Activated CD8-positive, alpha-beta T cell treated with anti-CD3 and anti-CD28 coated beads, Interleukin-2, amount 10 ng/mL, durations not matched to agents 7 days and 5 days (primary cell): ENCODE measurements at places on chromosomes 7 and 10. TPM values are rescaled to one million over a fixed set of nuclear protein-coding genes. Genes with fewer than 3 reads are reported as not detected.
A peak's percentile ranks its signal among the peaks of the same experiment; 100 is the strongest.

The PRLHR gene
- total RNA-seq: not detected

The AASS gene
- total RNA-seq: 0.26 TPM

The C7orf57 gene
- total RNA-seq: 0.10 TPM

The C10orf105 gene
- 0.73 TPM for total RNA-seq

The MYH16 gene
- total RNA-seq: not detected

The TMEM196 gene
- not detected for total RNA-seq

The SPDYE16 gene
- 0.18 TPM for total RNA-seq

The GIMAP7 gene
- 134 TPM for total RNA-seq

The CLRN3 gene
- total RNA-seq: not detected

The LRRD1 gene
- not detected for total RNA-seq

The TPK1 gene
- total RNA-seq: 10.7 TPM

DNA sequence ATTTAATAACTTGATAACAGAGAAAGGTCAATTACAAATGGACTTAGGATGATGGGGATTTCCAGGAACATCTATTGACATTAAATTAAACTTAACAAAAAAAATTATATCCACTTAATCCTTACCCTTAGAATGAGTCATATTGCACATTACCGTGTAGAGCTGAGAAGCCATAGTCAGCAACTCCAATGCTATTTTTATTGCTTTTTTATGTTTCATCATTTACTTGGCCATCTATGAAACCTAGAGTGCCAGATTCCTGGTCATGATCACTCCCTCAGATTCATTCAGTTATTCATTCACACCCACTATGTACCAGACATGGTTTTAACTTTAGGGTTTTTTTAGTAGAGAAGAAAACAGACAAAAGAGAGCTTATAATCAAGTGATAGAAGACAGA lies 1180.4 kb downstream of the CNTNAP2 start:
- DNase-seq: no peak

GRCh38 chr7:3591944-3592343 lies 290.9 kb downstream of the SDK1 start:
- no peak for DNase-seq

- no peak for DNase-seq
These were observed 188.7 kb upstream of the PPP1R3A start for GRCh38 chr7:114107522-114107921.

DNA sequence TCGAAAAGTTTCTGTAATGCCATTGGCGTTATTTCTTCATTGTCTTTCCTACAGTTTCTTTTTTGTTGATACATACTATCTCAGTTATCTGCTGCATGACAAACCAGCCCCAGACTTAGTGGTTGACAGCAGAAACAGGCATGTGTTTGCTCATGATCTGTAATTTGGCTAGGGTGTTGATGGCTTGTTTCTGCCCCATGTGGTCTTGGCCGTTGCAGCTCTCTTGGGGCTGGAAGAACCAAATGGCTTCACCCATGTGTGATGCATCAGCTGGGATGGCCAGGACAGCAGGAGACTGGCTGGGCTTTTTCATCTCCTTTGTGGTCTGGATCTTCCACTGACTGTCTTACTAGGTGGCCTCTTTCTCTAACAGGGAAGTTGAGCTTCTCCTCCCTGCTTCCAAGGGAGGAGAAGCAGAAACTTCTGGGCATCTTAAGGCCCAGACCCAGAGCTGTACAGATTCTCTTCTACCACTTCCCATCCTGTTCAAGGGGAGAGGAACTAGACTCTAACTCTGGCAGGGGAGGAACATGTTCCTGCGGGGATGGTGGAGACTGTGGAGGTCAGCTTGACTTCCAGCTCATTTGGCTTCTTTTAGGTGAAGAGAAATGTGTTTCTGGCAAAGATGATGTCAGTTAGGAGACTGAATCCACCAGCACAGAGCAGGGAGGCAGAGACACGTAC lies 89.3 kb downstream of the FANK1 start:
- no peak for DNase-seq

GRCh38 chr7:90238583-90238982 lies 6.4 kb upstream of the CFAP69 start:
- DNase-seq: no peak

- DNase-seq: peak; percentile 81
These were observed 83.1 kb downstream of the CTNNA3 start for GRCh38 chr10:67612577-67613537.

- no peak for DNase-seq
These were observed 252.2 kb downstream of the CALN1 start for GRCh38 chr7:72159911-72160310.

GRCh38 chr10:67657775-67658174 lies 38.2 kb downstream of the CTNNA3 start:
- DNase-seq: no peak

GRCh38 chr10:91652364-91652763 lies 19.5 kb upstream of the PPP1R3C start:
- DNase-seq: no peak

GRCh38 chr7:31775556-31775955 lies 88.5 kb downstream of the PPP1R17 start:
- no peak for DNase-seq

DNA sequence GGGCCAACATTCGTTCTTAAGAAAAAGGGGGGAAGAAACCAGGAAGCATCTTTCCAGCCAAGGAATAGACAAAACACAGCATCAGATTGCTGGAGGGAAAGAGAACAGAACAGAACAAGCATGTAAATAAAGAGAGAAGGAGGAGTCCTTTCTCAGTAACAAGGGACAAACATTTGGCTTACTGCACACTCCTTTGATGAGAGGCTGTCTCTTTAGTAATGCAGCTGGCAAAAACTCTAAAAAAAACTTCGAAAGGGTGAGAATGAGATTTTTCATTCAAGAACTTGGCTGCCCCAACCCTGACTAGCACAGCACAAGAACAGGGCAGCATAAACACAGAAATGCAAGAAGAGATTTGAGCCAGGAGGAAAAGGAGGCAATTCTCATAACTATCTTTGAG lies 38.9 kb upstream of the IL6 start:
- DNase-seq: no peak

DNA sequence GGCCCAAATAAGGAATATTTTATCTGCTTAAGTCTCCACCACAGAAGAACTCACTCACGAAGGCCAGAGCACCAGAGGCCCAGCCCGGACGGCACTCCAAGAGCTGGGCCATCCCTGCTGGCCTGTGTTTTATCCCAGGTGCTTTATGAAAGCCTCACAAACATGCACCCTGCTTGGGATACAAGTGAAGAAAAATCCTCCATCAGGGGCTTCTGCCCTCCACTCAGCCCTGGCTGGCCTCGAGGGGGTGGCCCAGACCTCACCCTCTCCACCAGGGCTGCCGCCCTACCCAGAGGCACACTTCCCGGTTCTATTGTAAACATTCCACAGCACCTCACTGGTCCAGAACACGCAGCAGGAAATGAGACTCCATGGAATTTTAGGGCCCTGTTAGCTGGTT lies 19.8 kb upstream of the DNAAF5 start:
- no peak for DNase-seq

GRCh38 chr7:96936621-96937020 lies 68.7 kb upstream of the DLX6 start:
- DNase-seq: no peak

DNA sequence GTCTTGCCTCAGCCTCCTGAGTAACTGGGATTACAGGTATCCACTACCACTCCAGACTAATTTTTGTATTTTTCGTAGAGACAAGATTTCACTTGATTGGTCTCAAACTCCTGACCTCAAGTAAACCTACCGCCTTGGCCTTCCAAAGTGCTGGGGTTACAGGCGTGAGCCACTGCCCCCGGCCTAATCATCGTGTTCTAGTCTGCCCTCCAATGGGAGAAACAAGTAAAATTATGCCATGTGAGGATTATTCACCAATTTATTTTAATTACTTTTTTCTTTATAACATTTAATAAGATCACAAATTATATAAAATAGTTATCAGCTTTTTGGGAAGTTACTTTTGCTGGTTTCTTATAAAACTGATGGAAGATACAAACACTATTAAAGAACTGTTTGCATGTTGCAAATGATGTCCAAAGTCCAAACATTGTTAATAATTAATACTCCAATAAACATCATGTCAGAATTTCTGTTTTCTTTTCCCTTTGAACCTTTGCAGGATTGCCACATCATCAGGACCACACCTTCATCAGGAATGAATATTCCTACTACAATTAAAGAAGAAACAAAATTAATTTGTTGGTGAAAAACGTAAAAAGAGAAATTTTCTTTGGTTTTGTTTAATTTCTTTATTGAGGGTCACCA lies 786 bp upstream of the AKR1C4 start:
- DNase-seq: no peak

GRCh38 chr10:80410122-80410521 lies 1.8 kb downstream of the PRXL2A start:
- no peak for DNase-seq

- DNase-seq: no peak
These were observed 133.5 kb upstream of the PTPRZ1 start for GRCh38 chr7:121739465-121739864.

- peak; percentile 90 for DNase-seq
These were observed 41.5 kb upstream of the NMT2 start for GRCh38 chr10:15209827-15210509.

- DNase-seq: no peak
These were observed 101.3 kb upstream of the TBX20 start for GRCh38 chr7:35355199-35355598.

GRCh38 chr7:138632384-138632783 lies 68.8 kb downstream of the SVOPL start:
- no peak for DNase-seq

DNA sequence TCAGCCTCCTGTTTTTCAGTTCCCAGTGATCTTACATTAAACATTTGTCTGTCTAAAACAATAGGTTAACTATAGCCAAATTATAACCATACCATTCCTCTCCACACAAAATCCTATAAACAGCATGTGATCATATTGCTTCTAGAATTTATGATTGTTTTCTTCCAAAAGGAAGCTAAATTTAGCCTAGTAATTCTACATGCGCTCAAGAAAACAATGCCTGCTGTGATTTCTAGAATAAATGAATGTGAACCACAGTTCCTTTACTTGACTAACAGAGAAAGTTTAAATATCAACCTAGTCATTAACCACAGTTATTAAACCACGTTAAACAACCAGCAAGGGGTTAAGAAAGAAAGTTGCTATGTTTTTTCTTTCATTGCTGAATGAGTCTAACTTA lies 26.4 kb downstream of the MET start:
- DNase-seq: no peak

- DNase-seq: no peak
These were observed 12.4 kb downstream of the PRKAR2B start for GRCh38 chr7:107056728-107057473.

- DNase-seq: no peak
These were observed 238.0 kb downstream of the TCERG1L start for GRCh38 chr10:131073469-131074035.

DNA sequence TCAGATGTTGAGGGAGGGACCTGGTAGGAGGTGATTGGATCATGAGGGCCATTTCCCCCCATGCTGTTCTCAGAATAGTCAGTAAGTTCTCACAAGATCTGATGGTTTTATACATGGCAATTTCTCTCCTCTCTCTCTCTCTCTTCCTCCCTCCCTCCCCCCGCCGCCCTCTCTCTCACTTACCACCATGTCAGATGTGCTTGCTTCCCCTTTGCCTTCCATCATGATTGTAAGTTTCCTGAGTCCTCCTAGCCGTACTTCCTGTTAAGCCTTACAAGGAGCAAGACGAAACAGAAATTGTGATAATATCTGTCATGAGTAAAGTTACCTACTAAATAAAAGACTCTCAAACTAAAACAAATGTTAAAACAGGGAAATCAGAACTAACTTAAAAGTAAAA lies 19.9 kb upstream of the GPR141 start:
- DNase-seq: no peak

DNA sequence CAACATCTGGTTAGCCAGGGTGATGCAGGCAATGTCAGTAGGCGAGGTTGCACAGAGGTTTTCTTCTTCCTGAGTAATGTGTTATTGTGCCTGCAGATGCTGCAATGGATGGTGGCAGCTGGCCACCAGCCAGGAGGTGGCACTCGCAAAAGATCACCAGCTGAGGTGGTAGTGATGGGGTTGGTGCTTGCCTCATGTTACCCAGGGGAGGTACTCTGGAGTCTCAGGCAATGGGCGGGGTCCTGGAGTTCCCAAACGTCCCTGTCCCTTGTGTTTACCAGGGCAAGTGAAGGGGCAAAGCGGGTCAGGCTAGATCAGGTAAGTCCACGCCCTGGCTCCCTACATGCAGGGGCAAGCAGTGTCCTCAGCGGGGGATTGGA lies 21.1 kb downstream of the CLRN3 start:
- DNase-seq: no peak

- no peak for DNase-seq
These were observed 207.4 kb downstream of the DIP2C start for GRCh38 chr10:482051-482501.

GRCh38 chr10:5297466-5297865 lies 67.3 kb upstream of the UCN3 start:
- DNase-seq: peak; percentile 72

DNA sequence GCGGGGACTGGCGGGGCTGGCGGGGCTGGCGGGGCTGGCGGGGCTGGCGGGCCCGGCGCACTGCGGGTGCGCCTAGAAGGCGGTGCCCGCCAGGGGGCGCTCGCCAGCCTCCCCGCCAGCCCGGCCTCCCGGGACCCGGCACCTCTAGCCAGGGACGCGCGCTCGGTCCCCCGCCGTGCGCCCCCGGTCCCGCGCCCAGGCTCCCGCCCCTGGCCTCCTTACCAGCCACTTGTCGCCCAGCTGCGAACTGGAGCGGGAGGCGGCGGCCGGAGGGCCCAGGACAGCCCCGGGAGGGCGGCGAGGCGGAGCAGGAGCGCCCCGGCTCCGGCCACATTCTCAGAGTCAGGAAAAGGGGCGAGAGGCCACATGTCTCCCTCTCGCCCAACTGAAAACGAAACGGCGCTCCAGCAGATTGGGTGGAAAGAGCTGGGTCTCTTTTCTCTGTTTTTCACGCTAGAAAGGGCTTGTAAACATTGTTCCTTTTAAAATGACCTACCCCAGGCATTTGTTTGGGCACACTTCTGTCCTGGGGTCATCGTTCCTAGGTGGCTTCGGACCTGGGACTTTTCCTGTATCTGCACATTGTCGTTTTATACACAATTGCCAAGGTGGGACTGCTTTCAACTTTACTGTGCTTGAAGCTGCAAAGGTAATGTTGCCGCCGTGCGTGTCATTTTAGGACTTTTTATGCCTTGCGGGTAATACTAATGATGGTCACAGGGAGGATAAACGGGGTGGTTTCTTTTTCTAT lies 378 bp upstream of the PRKCQ start:
- peak; percentile 88 for DNase-seq

GRCh38 chr7:137998250-137998649 lies 3.6 kb downstream of the CREB3L2 start:
- no peak for DNase-seq

GRCh38 chr10:21238717-21239116 lies 286.8 kb downstream of the SKIDA1 start:
- DNase-seq: no peak

DNA sequence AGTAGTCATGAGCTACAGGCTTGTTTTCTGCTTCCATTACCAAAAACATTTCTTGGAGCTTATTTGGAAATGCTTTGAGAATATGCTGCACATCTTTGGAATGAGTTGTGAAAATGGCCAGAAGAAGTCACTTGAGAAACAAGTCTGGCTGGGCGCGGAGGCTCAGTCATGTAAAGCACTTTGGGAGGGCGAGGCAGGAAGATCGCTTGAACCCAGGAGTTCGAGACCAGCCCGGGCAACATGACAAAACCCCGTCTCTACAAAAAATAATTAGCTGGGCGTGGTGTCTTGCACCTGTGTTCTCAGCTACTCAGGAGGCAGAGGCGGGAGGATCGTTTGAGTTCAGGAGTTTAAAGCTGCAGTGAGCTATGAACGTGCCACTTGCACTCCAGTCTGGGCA lies 882 bp upstream of the CHCHD1 start:
- DNase-seq: no peak
